ENCODE measurements at places on chromosomes 7 and 10.
A peak's percentile ranks its signal among the peaks of the same experiment; 100 is the strongest.

- no peak for DNase-seq
Observed at GRCh38 chr7:47556511-47557180, 25.3 kb downstream of the TNS3 start.

DNA sequence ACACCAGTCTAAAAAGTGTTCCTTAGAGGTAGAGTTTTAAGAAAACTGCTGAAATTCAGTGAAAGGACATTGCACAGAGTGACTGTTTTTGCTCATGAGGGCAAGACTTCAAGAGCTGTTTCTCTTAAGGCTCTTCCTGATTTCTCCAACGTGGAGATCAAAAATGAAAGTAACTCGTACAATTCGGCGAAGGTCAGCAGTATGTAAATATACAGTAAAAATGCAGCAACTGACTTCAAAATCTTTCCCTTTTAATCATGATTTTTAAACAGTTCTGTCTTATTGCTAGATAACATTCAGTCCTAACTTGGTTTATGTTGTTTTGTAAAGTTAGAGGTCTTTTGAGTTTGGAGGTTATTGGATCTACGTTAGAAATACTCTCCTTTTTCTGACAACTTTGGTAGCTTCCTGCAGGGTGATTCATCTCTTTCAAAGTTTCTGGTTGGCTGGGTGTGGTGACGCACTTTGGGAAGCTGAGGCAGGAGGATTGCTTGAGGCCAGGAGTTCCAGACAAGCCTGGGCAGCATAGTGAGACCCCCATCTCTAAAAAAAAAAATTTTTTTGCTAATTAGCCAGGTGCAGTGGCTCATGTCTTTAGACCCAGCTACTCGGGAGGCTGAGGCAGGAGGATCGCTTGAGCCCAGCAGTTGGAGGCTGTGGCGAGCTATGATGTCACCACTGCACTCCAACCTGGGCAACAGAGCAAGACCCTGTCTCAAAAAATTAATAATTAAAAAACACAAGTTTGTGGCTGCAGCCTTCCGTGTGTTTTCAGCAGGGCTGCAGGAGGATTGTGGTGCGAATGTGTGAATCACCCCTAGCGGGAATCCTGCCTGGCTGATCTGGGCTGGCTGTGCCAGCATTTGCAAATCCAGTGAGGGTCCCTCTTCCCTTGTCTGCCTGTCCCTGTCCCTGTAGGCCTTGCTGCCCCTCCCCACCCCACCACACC is 29.2 kb upstream of the AP5Z1 start:
- DNase-seq: no peak

DNA sequence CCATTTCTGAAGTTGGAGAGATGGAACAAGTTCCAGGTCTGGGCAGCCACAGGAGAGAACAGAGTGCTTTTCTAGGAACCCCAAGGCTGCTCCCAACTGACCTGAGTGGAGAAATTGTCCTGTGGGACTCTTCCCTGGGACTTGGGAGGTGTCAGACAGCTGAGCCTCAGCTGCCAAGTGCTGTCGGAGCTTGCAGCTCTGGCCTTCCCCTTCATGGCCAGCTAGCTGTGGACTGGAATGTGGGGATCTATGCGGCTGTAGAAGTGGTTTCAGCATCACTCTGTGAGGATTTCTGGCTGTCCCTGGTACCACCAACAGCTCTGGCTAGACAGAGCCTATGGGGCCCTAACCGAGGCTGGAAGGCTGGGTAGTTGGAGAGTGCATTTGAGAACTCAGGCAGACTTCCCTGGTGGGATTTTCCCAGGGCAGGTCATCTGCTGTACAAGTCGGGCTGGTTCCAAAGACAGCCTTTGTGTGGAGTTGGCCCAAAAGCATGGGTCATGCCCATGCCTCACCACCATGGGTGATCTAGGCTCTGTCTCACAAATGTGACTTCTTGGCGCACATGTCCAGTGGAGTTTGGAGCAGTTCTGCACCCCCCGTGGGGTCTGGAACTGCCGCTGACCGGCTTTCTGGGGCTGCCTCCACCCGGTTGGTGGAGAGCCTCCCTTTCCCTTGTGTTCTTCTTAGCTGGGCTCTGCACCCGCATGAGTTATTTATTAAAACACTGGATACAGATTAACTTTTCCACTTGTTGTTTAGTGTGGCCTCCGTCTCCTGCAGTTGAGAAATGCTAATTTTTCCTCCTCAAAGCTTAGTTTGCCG is 10.9 kb downstream of the SUFU start:
- no peak for DNase-seq

- DNase-seq: no peak
Observed at GRCh38 chr7:30612658-30613265, 18.1 kb downstream of the GARS1 start.

DNA sequence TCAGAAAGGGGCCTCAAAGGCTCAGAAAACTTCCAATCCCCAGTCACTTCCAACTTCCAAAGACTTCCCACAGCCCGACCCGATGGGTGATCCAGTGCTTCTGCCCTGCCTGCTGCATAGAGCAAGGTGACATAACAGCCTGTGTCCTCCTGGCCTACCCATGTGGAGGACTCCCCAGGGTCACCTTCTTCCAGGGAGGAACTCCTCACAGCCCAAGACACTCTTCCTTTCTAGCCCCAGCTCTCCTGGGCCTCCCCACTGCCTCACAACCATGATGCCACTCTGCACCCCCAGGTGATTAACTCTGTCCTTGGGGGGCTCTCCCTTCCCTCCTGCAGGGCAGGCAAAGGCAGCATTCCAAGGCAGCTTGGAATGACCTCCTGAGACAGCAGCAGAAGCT is 158.4 kb upstream of the PDE1C start:
- DNase-seq: no peak

- no peak for DNase-seq
Observed at GRCh38 chr7:142864980-142865747, 10.3 kb downstream of the EPHB6 start.

DNA sequence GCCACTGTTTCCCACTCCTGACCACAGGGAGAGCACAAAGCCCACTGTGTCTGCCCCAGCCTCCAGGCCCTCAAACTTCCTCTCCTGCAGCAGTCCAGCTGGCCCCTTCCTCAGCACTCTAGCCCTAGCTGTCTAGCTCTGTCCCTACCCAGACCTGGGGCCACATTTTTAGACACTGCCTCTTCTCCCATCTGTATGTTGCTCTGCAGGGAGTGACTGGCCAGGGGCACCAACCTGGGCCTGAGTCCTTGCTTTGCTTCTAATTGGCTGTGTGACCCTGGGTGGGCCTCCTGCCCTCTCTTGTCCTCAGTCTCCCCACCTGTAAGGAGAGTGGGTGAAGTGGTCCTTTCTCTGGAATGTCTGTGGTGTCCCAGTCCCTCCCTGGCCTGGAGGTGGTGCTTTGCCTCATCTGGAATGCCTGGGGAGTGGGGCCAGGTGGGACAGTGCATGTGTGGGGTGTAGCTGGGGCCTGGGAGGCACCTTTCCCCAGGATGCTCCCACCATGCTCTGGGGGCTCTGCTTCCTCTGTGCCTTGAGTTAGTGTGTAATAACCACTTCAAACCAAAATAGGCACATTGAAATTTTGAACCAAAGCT is 25.1 kb downstream of the AQP1 start:
- no peak for DNase-seq

DNA sequence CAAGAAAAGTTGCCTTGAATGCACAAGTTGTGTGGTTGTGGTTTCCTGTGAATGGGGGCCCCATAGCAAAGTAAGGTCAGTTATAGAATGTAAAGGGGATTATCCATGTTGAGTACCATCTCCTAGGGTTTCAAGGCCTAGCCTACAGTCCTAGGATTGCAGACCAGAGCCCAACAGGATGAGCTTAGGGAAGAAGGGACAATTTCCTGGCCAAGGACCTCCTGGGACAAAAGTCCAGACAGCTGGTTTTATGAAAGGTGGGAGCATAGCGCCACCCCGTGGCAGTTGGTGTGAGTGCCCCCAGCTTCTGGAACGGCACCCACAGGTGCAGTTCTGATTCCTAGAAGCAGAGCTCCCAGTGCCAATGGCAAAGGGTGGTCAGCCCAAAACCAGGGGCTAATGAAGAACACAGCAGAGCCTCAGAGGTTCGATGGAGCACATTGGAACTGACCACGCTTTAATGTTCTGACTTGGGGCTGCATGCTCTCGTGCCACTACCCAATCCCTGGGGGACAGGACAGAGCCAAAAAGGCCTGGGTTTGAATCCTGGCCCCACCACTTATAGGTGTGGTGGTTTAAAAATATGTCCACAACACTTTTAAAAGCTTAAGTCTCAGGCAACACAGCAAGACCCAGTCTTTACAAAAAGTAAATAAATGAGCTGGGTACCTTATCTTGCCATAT is 25.8 kb upstream of the TMEM120A start:
- DNase-seq: peak; percentile 83

DNA sequence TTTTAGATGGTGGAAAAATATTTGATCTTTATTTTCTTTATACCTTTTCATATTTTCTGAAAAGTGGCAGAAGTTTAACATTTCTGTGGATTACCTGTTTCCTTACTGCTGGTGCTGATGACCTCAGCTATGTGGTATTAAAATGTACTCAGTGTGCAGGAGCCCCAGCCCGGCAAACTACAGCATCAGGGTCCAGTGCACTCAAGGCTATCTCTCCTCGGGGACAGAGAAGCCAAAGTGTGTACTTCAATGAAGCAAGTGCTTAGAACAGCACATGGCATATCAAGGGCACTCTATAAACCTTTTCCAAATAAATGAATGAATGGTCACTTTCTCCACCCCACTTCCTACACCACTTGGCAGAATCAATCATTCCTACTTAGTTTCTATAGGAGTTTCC is 111.8 kb downstream of the HIP1 start:
- DNase-seq: no peak

- no peak for DNase-seq
Observed at GRCh38 chr10:106652279-106652678, 512.2 kb downstream of the SORCS1 start.

DNA sequence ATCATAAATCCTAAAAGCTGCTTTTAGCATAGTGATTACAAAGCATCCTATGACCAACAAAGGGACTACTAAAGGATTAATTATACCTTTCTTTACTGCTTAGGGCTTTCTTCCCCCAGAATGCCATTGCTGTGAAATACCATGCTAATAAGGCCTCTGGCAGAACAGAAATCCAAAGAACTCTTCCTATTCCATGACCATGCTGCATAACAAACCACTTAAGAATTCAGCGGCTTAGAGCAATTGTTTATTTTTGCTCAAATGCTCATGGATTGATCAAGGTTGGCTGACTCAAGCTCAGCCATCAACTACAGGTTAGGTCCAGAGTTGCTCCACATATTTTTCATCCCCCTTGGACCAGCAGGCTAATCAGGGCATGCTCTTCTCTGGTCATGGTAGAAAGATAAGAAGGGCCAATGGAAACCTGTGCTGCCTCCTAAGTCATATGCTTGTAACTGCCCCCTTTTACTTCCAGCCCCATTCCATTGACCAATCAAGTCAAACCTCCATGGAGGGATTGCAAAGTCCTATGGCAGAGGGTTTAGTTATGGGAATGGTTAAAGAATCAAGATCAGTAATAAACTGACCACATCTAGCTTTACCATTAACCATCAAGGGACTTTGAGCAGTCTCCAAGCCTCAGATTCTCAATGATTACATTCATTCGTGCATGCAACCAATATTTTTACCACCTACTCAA is 244.4 kb upstream of the FZD1 start:
- DNase-seq: no peak

DNA sequence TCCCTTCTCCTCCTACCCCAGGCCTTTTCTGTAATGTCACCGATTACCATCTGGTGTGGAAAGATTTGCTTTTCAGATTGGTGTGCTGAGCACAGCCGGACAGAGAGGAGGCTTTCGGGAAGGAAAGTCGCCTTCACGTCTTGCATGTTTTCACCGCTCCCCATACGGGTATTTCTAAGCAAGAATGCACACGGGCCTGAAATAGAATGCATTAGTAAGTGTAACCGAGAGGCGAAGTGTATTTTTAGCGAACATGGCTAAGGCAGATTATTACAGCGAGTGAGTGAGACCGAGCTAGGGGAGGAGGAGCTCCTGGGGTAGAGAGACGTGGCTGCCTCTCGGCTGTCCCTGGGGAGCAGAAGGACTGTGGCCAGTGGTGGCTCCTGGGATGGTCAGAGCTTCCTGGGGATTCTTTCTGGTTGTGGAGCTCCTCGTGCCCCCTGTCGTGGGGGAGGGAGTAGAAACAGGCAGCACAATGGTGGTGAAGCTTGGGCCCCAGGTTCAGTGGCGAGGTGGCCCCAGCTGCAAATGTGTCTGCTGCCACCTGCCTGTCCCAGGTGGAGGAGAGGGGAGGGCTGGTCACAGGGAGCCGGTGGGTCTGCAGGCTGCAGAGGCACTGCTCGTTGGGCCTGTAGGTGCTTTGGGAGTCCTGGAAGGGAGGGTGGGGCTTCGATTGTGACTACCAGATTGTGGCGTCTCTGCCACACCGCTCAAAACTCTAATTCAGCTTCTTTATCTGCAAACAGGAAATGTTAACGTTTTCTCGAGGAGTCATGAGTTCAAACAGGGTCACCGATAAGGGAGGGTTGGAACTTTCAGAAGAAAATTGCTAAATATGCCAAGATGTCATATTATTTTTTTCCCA is 135.8 kb downstream of the CAMK1D start:
- peak; percentile 43 for DNase-seq

All from WTC11 (cell line).